ENCODE measurements at places on chromosomes 1 and 21.
A peak's percentile ranks its signal among the peaks of the same experiment; 100 is the strongest.

DNA sequence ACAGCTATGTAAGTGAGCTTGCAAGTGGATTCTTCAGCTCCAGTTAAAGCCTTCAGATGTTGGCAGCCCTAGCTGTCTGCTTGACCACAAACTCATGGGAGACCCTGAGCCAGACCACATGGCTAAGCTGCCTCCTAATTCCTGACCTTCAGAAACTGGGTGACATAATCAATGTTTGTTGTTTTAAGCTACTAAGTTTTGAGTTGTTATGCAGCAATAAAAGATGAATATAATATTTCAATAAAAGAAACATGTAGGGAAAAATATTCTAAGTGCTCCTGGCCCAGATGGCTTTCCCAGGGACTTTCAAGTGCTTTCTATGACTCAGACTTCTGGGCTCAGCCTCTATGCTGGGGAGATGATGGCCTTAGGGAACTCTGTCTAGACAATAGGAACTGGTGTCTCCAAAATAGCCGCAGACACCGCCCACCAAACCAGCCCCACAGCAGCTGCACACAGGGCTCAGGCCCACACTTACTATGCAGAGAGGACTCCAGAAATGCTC is 20.3 kb upstream of the AZIN2 start:
- no peak for DNase-seq

GRCh38 chr1:40439247-40439646 is 11.0 kb upstream of the ZFP69B start:
- DNase-seq = no peak

- DNase-seq = no peak
Measured at GRCh38 chr1:6269720-6270400, 9.0 kb upstream of the GPR153 start.

DNA sequence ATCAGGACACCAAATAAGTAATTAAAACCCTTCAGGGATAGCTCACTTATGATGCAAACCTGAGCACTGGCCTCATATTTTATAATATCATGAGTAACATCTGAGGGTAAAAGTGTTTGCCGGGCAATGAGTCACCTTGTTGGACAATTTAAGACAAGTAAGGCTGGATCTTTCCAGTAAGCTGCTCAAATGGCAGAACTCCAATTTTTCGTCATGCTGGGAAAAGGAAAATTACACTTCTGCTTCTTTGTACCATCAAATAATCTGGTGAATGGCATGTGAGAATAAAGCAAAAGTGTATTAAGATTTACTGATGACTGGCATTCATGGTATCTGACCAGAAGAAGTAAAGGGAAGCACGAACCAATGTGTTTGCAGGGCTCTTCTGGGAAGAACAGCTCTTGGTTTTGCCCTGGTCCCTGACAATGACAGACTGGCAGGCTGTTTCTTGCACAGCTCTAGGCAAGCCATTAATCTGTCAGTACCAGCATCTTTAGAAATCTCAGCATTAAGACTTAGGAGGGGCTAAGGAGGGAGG is 392.2 kb downstream of the VAV3 start:
- no peak for DNase-seq

DNA sequence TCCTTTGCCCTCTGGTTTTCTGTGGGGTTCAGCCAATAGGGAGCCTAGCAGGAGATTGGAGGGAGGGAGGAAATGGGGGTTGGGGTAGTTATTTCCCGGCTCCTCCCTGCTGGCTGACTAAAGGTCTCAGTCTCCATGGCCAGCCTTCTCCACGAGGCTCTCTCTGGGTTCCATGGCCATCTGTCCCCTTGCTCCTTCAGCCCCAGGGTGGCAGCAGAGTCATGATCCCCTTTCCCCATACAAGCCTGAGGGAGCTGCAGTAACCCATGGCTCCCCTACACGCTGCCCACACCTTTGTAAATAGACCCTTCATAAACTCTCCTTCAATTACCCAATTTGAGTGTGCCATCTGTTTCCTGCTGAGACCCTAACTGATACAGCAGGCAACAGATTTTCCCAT is 176.1 kb upstream of the CSF3R start:
- DNase-seq = no peak

GRCh38 chr1:46284058-46284457 is 19.4 kb downstream of the LRRC41 start:
- DNase-seq = no peak

DNA sequence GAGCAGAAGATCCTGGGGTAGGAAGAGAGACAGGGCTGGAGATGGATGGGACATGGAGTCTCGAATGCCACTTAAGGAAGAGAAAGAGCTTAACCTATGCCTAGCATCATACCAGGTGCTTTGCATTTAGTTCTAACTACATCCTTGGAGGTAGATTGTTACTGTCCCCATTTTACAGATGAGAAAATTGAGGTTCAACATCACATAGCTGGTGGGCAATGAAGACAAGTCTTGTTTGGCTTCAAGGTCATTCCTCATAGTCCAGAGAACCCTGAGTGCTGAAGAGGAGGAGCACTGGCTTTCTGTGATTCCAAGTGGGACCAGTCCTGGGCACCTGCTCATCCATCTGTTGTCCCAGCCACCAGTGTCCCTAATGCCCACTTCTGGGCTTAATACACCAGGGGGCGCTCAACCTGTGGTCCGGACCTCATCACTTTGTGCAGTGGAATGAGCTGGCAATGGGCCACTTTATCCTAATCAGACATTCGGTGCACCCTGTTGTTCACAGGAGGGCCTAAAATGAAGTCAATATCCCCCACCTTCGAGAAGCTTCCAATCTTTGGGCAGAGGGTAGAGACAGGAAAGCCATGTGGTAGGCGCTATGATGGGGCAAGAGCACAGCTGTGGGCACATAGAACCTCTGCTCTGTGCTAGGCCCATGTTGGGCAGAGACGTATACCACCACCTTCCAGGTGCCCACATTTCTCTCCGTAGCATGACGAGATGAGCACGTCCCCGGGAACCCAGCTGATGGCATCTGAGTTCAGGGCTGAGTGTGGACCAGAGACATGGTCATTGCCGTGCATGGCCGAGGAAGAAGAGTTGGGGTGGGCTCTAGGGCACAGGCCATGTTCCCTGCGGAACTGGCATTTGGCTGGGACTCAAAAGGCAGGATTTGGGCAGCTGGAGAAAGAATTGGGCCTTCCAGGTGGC is 9.2 kb downstream of the RPS6KA1 start:
- peak; percentile 34 for DNase-seq

DNA sequence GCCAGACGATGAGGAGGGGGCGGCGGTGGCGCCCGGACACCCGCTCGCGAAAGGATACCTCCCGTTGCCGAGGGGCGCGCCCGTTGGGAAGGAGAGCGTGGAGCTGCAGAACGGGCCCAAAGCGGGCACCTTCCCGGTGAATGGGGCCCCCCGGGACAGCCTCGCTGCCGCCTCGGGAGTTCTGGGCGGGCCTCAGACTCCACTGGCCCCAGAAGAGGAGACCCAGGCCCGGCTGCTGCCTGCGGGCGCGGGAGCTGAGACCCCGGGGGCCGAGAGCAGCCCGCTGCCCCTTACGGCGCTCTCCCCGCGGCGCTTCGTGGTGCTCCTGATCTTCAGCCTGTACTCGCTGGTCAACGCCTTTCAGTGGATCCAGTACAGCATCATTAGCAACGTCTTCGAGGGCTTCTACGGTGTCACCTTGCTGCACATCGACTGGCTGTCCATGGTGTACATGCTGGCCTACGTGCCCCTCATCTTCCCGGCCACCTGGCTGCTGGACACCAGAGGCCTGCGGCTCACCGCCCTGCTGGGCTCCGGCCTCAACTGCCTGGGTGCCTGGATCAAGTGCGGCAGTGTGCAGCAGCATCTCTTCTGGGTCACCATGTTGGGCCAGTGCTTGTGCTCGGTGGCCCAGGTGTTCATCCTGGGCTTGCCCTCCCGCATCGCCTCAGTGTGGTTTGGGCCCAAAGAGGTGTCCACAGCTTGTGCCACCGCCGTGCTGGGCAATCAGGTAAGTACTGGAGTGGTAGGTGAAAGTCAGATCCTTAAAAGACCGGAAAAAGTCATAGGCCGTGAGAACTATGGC is 588 bp downstream of the FLVCR1 start:
- DNase-seq = peak; percentile 6

- no peak for DNase-seq
Measured at GRCh38 chr21:28614791-28615190, 377.9 kb downstream of the LTN1 start.

DNA sequence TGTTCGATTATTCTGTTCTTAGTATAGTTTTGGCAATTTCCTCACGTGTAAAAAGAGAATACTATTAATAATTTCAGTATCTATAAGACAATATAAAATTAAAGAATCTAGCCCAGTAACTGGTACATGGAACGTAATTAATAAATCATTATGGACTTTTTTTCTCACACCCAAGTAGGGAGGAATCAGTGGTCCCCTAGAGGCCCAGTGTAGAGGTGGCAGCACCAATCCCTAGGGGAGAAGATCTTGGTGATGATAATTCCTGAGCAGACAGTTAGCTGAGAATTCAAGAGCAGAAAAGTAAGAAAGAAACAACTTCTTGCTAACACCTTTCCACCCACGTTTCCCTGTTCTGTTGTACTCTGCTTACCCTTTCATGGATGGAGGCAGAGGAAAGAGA is 19.7 kb upstream of the SELE start:
- DNase-seq = no peak

DNA sequence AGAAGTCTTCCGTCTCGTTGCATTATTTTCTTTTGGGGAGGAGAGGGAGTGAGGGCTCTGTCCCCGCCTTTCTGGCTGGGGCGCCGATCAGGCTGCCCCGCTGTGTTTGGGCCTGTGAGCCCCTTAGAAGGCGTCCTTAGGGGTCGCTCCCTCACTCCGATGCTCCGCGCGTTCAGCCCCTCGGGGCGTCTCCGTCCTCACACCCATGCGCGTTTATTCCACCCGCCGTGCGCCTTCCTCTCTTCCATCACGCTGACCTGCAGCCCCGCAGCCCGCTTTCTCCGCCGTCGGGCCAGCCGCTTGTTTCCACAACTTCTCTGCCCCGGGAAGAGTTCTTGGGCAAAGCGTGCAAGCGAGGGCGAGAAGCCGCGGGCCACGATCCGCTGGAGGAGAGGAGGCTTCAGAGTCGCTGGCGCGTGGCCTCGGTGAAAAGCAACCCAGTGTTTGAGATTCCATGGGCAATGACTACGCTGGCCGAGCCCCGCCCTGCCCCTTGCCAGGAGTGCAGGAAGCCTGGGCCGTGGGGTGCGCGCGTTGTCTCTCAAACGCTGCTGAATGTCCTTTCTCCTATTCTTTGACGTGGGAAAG is 27.7 kb downstream of the TRIM11 start:
- DNase-seq = no peak

DNA sequence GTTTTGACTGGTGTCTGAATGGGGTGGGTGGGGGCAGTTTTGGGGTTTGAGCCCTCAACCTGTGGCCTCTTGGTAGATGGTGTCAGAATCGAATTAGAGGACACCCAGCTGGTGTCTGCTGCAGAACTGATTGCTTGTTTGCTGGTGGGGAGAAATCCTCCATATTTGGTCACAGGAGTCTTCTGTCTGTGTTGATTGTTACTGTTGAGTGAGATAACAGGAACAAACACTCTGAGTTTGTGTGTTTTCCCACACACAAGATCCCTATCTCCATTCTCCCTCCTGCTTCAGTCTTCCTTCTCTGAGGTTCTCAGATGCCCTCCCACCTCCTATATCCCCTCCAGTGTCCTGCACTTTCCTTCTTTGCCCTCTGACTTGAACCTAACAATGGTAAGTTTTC is 19.1 kb upstream of the CGN start:
- DNase-seq = no peak

DNA sequence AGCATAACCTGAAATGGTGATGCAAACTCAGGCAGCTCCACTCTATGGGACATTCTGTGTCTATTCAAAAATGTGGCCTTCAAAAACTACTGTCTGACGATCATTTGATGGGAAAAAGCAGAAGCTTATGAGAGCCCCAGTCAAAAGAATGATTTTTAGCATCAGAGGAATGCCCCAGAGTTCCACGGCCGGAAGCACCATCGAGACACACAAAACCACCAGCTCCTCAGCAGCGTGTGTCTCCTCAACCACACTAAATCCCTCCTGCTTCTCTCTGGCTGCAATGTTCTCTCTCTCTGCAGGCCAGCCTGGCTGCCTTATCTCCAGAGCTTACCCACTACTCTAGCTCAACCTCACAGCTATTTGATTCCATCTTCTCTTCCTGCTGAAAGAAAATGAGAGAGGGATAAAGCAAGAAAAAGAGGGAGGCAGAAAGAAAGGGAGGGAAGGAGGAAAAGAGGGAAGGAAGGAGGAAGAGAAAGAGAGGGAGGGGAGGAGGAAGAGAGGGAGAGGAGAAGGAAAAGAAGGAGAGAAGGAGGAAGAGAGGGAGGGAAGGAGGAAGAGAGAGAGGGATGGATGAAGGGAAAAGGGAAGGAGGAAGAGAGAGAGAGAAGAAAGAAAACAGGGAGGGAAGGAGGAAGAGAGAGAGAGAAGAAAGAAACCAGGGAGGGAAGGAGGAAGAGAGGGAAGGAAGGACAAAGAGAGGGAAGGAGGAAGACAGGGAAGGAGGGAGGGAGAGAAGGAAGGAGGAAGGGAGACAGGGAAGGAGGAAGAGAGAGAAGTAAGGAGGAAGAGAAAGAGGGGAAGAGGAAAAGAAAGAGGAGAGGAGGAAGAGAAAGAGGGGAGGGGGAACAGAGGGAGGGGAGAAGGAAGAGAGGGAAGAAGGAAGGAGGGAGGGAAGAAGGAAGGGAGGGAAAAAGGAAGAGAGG is 33.5 kb upstream of the LAPTM5 start:
- no peak for DNase-seq

GRCh38 chr1:64841330-64842065 is 96.6 kb downstream of the RAVER2 start:
- DNase-seq = no peak

GRCh38 chr1:213041443-213041842 is 9.6 kb upstream of the RPS6KC1 start:
- no peak for DNase-seq

DNA sequence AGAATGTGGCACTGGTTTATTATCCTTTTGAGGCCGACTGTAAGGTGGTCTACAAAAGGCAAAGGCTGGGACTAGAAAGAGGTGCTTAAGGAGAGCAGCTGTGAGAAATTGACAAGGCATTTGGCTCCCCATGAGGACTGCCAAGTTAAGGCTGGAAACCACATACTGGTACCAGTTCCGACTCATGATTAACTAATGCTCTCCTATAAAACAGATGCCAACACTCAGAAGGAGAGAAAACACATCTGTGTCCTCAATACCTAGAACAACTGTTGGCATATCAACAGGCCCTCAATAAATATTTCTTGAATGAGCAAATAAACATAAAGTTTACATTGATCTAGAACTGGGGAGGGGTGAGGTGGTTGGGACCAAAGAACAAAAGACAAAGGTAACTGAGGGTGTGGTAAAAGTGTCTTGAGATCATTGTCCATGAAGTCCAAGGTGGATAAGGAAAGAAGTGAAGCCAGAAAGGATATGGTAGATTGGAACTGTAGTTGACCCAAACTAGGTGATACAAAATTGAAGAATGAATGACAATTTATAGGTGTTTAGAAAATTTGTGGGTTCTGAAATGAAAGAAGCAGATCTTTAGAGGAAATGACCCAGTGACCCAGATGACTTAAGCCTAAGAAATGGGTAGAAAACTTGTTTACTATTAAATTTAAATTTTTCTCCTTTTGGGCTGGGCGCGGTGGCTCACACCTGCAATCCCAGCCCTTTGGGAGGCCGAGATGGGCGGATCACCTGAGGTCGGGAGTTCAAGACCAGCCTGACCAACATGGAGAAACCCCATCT is 16.9 kb upstream of the MCL1 start:
- no peak for DNase-seq

- no peak for DNase-seq
Measured at GRCh38 chr1:162722036-162722435, 68.5 kb upstream of the HSD17B7 start.
